ENCODE measurements at places on chromosomes 5 and 9. TPM values are rescaled to one million over a fixed set of nuclear protein-coding genes. Genes with fewer than 3 reads are reported as not detected.
A peak's percentile ranks its signal among the peaks of the same experiment; 100 is the strongest.

The TMEM174 gene
- not detected for polyA plus RNA-seq

DNA sequence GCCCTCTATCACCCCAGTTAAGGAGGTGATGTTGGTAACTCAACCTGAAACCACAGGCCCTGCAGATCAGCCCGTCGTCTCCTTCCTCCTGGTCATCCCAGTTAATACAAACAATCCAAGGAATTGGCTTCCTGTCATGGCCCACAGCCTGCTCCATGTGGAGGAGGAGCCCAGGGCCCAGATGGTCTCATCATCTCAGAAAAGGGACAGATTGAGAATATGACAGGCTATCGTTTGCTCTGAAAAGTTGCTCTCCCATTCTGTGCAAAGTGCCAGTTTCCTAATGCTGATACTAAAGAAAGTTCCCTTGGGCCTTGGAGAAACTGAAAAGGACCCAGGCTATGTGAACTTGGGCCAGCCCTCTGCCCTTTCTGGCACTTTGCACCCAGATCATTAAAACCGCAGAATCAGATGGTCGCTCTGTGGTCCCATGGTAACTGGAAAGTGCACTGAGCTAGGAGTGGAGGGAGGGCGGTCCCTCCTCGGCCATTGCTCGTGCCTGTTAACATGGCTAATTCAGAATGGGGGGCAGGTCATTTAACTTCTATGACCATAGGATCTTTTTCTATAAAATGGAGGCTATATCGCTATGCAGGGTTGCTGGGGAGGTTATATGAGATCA is 675 bp upstream of the SPAAR start:
- no peak for DNase-seq

GRCh38 chr9:29514862-29515261 is 1941.6 kb upstream of the C9orf72 start:
- DNase-seq: no peak

DNA sequence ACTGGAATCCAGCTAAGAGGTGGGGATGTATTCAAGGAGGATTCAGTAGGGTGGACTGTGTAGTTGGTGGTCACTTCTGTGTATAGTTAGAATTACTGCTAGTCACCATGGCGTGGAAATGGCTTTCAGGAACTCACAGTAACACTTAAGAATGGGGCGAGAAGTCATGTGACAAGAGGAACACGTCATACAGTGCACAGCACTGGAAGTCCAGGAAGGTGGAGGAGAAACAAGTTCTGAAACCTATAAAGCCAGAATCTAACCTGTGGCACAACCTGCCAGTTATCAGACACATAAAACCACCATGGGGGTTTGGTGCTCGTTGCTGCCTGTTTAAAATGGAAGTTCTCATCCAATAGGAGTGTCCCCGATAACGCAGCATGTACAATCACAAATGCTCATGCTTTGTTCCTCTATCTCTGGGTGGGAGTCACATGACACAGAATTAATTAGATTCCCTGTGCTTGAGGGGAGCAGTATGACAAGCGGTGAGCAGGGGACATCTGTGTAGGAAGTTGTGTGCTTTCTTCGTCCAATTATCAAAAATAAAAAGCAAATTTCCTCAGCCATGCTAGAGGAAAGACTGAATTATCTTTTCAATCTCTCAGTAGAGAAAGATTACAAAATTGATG is 193.0 kb downstream of the SPOCK1 start:
- DNase-seq: no peak

The EIF4E1B gene
- polyA plus RNA-seq: not detected

The DENND4C gene
- 46.0 TPM for polyA plus RNA-seq

DNA sequence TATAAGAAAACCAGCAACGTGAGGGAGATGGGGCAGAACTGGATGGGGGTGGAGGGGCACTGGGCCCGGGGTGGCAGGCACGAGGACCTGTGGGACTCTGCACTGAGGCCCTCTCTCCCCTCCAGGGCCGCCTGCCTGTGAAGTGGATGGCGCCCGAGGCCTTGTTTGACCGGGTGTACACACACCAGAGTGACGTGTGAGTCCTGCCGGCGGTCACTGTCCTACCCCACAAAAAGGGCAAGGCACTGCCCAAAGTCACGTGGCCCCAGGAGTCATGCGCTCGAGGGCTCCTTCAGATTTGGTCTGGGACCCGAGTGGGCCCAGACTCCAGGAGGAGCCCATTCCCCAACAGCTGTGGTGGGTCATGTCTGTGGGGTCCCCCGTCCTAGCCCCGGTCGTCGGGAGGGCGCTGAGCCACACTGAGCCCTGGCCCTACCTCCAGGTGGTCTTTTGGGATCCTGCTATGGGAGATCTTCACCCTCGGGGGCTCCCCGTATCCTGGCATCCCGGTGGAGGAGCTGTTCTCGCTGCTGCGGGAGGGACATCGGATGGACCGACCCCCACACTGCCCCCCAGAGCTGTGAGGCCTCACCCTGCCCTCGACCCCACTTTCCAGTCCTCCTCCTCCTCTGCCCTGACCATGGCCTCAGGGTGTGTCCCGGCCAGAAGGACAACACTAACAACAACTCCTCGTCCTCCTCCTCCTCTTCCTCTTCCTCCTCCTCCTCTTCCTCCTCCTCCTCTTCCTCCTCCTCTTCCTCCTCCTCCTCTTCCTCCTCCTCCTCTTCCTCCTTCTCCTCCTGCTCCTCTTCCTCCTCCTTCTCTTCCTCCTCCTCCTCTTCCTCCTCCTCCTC is 9.7 kb downstream of the FGFR4 start:
- no peak for DNase-seq

The ZMAT2 gene
- 65.9 TPM for polyA plus RNA-seq

- no peak for DNase-seq
Observed at GRCh38 chr5:56050551-56051255, 55.9 kb upstream of the IL6ST start.

The CD180 gene
- polyA plus RNA-seq: 0.25 TPM

- DNase-seq: no peak
Observed at GRCh38 chr5:133785182-133785581, 172.8 kb upstream of the FSTL4 start.

DNA sequence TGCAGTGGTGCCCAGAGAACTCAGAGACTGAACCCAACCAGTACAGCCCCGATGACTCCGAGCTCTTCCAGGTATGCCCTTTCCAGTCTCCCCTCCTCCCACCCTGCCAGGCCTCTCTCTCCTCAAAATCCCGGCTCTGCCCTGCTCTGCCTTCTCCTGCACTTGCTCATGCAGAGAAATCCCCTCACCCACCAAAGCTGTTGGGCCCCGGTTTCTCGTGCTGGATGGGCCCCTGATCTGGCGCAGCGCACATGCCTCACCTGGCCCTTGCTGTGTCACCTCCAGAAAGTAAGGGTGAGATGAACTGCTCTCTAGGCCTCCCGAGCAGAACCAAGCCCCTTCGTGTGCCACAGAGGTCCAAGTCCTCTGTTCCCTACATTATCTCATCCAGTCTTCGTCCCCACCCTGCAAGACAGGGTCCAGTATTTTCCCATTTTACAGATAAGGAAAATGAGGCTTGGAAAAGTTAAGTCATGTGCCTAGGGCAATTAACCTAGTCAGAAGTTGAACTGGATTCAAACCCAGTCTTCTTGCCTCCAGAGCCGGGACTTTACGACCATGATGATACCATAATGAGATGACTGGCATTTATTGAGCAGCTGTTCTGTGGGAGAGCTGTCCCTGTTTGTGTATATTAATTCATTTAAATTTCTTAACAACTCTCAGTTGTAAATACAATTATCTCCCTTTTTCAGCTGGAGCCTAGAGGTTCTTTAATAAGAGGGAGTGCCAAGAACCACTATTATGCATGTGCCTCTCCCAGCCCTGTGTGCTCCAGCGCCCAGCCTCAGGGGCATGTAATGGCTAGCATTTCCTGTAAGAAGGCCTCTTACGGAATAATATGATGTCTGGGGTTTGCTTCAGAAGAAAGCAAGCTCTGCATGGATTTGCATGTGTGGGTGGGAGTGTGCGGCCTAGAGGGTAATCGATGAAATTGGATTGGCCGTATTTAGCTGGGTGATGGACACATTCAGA is 90.7 kb downstream of the PPARGC1B start:
- DNase-seq: no peak

GRCh38 chr9:114583371-114584155 is 4.0 kb upstream of the ATP6V1G1 start:
- DNase-seq: no peak

GRCh38 chr9:878239-878638 is 36.7 kb downstream of the DMRT1 start:
- no peak for DNase-seq

GRCh38 chr5:79729679-79730078 is 40.0 kb downstream of the CMYA5 start:
- DNase-seq: no peak

The TPRN gene
- polyA plus RNA-seq: 0.27 TPM

- no peak for DNase-seq
Observed at GRCh38 chr5:109328626-109329025, 81.1 kb downstream of the PJA2 start.

GRCh38 chr5:135565725-135566421 is 12.9 kb downstream of the CXCL14 start:
- DNase-seq: peak; percentile 49

The PCDHB8 gene
- polyA plus RNA-seq: not detected

The CXXC5 gene
- 2.7 TPM for polyA plus RNA-seq

- DNase-seq: no peak
Observed at GRCh38 chr9:134333234-134333873, 7.1 kb downstream of the RXRA start.

The C5orf58 gene
- 2.4 TPM for polyA plus RNA-seq

DNA sequence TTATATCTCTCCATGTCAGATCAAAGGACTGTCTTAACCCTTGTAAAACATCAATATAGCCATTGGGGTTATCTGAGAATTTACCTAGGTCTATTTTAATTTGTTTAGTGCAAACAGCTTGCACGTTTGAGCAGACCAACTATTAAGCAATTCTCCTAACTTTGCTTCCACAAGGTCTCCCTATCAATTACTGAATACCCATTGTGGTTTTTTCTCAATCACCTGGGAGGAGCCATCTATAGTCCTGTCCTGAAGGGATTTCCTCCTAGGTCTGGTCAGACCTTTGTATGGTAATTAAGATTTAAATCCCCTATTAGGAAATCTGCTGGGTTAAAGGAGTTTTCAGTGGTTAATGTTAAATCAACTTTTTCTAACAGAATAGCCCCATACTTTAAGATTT is 48.9 kb upstream of the S1PR3 start:
- no peak for DNase-seq

DNA sequence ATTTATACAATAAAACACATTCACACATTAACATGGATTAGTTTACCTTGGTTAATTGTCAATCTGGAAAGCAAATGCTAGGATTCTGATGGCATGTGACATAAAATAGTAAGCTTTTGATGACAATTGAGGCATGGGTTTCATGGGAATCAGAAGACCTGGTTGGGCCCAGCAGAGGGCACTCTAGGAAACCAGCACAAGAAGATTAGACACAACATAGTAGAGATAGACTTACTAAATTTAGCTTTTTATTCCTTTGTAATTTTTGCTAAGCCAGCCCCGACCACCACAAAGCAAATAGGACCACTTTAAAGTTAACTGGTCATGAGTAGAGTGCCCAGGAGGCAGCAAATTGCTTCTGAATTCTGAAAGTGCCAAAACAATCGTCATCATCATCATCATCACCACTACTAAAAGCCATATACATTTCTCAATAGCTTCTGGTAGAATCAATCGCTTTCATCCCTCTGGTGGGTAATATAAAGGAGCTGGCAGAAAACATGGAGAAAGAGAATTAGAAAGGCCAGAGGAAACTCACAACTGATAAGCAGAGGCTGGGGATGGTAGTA is 163.2 kb downstream of the ARRDC3 start:
- DNase-seq: peak; percentile 16

The FLT4 gene
- not detected for polyA plus RNA-seq

DNA sequence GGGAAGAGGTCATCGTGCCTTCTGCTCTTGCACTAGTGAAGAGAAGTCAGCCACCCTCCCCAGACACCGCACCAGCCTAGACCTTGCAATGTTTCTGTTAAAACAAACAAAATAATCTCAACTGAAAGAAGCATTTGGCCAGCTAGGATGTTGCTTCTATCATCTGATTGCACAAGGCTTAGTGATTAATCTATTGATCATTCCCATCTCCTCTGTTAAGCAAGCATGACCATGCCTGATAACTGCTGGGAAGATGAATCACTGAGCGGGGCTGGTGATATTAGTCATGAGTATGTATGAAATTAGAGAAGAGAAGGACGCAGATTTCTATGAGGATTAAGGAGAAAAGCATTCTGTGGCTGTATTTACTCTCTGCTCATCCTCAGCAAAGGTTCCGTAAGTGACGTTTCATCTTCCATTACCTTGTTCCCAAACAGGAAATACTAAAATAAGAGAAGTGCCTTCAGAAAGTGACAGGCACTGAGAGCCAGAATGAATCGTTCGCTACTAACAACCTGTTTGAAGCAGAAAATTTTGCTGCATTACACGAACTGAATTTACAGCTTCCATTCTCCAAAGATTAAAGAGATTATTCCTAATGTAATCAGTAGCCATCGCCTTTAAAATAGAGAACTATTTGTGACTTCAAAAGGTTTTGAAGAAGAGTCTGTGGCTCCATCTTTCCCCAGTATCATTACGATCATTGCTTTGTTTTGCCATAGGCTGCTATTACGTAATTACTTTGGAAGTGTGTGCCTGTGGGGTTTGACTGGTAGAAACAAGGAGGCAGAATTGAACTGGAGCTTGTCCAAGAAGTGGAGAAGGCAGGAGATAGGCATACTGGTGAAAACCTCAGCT is 219.1 kb downstream of the MED10 start:
- DNase-seq: no peak

The F2RL1 gene
- polyA plus RNA-seq: 8.0 TPM

The GHR gene
- polyA plus RNA-seq: not detected

DNA sequence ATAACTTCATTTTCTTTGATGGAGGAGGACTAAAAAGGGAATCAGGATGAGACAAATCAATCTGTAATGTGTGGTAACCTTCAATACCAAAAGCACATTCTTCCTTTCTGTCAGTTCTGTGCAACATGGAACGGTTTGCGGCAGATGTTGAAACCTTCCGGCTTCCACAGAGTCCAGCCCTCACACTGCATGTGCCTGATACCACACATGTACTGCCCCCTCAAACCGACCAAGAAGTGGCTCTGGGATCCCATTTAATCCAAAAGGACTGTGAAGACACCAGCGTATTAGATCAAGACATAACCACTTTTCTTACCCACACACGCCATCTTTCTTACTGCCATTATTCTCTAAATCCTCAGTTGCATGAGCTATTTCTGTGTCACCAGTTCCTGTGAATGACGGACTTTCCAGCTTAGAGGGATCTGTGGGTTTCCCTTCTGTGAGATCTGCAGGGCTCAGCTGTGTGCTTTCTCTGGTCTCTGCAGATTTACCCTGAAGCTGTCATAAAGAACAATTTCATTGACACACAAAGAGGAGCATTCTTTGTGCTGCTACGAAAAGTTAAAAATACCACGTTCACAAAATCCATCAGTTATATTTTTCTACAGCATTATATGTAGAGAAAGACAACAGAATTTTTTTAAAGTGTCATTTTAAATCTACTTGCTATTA is 25.8 kb downstream of the NSUN2 start:
- no peak for DNase-seq

DNA sequence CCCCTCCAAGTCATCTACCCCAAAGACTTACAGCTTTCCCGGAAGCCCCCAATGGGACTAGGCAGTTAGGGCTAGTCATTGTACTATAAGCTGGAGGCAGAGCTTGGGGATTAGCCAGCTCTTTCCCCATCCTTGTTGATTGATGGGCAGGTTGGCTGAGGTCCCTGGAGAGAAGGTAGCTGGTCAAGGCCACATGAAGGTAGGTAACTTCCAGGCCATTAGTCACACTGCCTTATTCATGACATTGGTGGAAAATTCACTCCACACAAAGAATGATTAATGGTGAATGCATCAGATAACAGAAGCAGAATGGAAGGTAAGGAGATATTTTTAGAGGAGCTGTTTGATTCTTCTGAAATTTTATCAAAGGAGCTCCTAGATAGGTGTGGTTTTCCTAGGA is 49.5 kb upstream of the TGFBR1 start:
- DNase-seq: no peak

The CCDC192 gene
- not detected for polyA plus RNA-seq

The SPATA9 gene
- 0.09 TPM for polyA plus RNA-seq
